Left lobe of liver (tissue), 2 donors: ENCODE measurements at places on chromosomes 3 and 15. TPM values are rescaled to one million over a fixed set of nuclear protein-coding genes. Genes with fewer than 3 reads are reported as not detected.

- no peak for DNase-seq
Observed at GRCh38 chr3:134150476-134150875, 100.2 kb downstream of the RYK start.

- DNase-seq = no peak
Observed at GRCh38 chr3:148694116-148694515, 3.6 kb upstream of the AGTR1 start.

GRCh38 chr15:67164811-67165253 lies 89.6 kb downstream of the AAGAB start:
- no peak for DNase-seq

DNA sequence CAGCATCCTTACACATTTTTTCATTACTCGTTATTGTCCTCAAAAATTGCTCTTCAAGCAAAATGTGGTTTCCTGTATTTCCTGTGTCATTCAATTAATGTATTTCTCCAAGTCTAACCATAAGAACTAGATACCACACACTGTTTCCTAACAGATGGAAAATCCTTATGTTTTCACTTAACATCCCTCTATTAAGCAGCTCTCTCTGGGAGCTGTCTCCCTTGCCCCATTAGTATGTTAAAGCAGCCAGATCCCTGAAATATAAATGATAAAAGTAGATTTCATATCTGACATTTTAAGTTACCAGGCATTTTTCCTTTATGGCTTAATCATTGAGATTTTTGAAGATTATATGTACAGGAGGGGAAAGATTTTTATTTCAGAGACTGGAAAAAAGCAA lies 15.9 kb downstream of the PFN2 start:
- no peak for DNase-seq

MON1A gene
- 9.4 TPM for total RNA-seq

NR1I2 gene
- total RNA-seq = 206 TPM
